ENCODE measurements at places on chromosomes 6 and 20.
A peak's percentile ranks its signal among the peaks of the same experiment; 100 is the strongest.

GRCh38 chr6:129700666-129701065 is 9.3 kb downstream of the ARHGAP18 start:
- DNase-seq, result no peak

GRCh38 chr6:109606359-109606758 is 84.6 kb downstream of the AK9 start:
- no peak for DNase-seq

DNA sequence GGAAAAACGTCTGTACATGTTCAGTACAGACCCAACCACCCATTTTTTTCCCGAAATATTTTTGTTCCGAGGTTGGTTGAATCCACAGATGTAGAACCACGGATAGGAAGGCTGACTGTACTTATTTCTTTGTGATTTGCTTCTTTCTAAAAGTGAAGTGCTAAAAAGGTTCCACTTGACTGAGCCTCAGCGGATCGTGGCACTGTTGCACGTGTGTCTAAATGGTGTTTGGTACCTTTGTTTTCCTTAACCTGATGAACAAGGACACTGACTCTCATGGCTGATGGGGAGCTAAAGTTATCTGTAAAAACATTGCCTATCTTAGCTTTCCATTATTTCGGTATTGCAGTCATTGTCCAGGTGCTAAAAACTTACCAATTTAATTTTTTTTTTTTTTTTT is 6.2 kb downstream of the BPHL start:
- DNase-seq, result no peak

GRCh38 chr20:52748285-52748932 is 223.7 kb upstream of the TSHZ2 start:
- no peak for DNase-seq

DNA sequence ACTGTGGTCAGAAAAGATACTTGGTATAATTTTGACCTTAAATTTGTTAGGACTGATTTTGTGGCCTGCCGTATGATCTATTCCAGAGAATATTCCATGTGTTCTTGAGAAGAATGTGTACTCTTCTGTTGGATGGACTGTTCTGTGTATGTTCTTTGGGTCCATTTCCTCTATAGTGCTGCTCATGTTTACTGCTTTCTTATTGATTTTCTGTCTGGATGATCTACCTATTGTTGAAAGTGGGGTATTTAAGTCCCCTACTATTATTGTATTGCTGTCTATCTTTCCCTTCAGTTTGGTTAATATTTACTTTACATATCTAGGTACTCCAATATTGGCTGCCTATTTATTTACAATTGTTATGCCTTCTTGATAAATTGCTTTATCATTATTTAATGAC is 298.4 kb downstream of the BCKDHB start:
- DNase-seq, result no peak

- DNase-seq, result no peak
These were observed 73.6 kb upstream of the FLRT3 start for GRCh38 chr20:14410869-14411555.

GRCh38 chr6:158070513-158070912 is 88.8 kb downstream of the SYNJ2 start:
- no peak for DNase-seq

GRCh38 chr20:21323640-21324039 is 20.5 kb downstream of the XRN2 start:
- peak; percentile 86 for DNase-seq

- DNase-seq, result no peak
These were observed 54.0 kb upstream of the REV3L start for GRCh38 chr6:111536910-111537527.

GRCh38 chr6:44854712-44855443 is 467.4 kb downstream of the CDC5L start:
- no peak for DNase-seq

GRCh38 chr6:167760979-167761793 is 65.5 kb upstream of the AFDN start:
- DNase-seq, result no peak

All from foreskin keratinocyte (primary cell).